ENCODE measurements at places on chromosomes 11 and 22. TPM values are rescaled to one million over a fixed set of nuclear protein-coding genes. Genes with fewer than 3 reads are reported as not detected.
A peak's percentile ranks its signal among the peaks of the same experiment; 100 is the strongest.

GGTLC3 gene
- total RNA-seq, result not detected

CDKN1C gene
- total RNA-seq, result 156 TPM

OR2AG2 gene
- not detected for total RNA-seq

FXYD2 gene
- total RNA-seq, result 5.8 TPM

C22orf15 gene
- total RNA-seq, result not detected

GSTT2B gene
- not detected for total RNA-seq

OR52H1 gene
- total RNA-seq, result not detected

HORMAD2 gene
- total RNA-seq, result not detected

SHANK3 gene
- total RNA-seq, result 18.7 TPM

PRR33 gene
- total RNA-seq, result not detected

MTFP1 gene
- total RNA-seq, result 7.1 TPM

DNA sequence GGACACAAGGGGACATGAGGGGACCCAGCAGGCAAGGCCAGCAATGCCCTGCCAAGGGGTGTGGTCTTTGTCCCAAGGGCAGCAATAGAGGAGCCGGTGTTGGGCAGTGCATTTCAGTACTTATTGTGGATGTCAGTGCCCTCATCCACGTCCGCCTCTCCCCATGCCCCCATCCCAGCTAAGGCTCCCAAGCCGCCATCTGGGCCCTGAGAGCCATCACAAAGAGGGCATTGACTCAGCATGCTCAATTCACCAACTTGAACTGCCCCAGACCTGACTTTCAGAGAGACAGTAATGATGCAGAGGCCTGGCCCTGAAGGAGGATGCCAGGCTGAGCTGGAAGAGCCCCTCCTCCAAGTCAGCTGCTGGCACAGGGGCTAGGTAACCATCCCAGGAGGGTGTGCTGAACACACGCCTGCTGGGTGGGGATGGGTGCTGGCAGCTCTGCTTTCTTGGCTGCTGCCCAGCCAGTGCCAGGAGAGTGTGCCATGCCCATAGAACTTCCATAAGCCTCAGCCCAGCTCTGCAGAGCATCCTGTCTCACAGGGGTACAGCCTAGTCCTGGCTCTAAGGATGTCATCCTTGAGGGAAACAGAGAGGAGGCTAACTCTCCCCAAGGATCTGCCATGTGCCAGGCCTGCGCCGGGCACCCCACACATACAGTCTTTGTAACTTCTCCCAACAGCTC, 46.5 kb downstream of the PDE2A start:
- no peak overlapping the region for H3K4me3 ChIP-seq
- H3K36me3 ChIP-seq, result no peaks in the 10 kb centered on the region
- peak overlapping the region; percentile 83 for H3K27ac ChIP-seq
- no peaks in the 10 kb centered on the region for H3K27me3 ChIP-seq

DNA sequence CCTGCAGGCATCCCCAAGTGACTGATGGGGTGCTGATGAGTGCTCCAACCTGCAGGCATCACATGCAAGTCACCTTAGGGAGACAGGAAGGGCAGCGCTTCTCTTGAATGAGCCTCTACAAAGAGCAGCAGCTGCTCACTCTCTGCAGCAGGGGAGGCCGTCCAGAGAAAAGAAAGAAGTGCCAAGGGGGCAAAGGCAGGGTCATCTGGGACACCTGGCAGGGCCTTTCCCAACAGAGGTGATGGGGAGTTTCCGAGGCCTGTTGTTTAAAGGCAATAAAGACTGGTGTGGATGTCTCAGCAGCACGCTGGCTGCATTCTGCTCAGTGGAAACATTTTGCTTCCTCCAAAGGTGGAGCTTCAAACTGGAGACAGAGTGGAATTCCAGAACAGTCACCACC, 113.7 kb downstream of the ETS1 start:
- peak overlapping the region; percentile 52 for H3K27ac ChIP-seq
- DNase-seq, result no peak
- no peak overlapping the region for H3K4me3 ChIP-seq
- no peaks in the 10 kb centered on the region for H3K27me3 ChIP-seq

GRCh38 chr11:115784796-115785521, 280.7 kb upstream of the CADM1 start:
- H3K27ac ChIP-seq, result no peak overlapping the region
- H3K36me3 ChIP-seq, result no peaks in the 10 kb centered on the region
- no peaks in the 10 kb centered on the region for H3K4me1 ChIP-seq
- DNase-seq, result no peak

- no peaks in the 10 kb centered on the region for H3K36me3 ChIP-seq
- no peaks in the 10 kb centered on the region for H3K27me3 ChIP-seq
- H3K27ac ChIP-seq, result no peak overlapping the region
- peaks cover 15% of the 10 kb centered on the region for H3K4me1 ChIP-seq
Observed at GRCh38 chr11:86251345-86251744, 6.8 kb downstream of the EED start.

DNA sequence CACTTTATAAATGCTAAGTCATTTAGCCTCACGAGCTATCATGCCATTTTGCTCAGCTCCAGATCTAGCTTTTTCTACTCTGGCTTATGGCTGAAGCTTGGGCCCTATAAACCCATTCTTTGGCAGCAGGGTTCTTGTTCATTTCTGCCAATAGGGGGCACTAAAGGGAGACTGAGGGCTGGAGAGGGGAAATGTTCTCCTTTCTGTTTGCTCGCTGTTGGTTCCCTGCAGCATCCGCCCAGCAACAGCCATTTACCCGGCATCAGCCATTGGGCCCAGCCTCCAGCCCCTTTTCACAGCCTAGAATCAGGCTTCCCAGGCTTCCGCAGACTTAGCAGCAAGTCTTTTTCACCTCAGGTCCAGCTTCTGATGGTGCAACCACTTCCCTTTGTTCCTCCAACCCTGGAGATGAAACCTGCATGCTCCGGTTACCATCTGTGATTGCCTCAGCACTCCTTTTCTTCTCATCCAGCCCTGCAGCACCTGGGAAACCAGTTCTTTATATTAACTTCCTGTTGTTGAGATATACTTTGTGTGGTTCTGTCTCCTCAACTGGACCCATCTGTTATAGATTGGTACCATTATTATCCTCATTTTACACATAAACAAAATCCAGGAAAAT, 4.2 kb upstream of the ME3 start:
- H3K36me3 ChIP-seq, result no peaks in the 10 kb centered on the region
- H3K27me3 ChIP-seq, result no peaks in the 10 kb centered on the region
- H3K4me1 ChIP-seq, result peaks cover 22% of the 10 kb centered on the region
- no peak overlapping the region for H3K4me3 ChIP-seq
- H3K27ac ChIP-seq, result peak overlapping the region; percentile 14
- no peak for DNase-seq

- H3K36me3 ChIP-seq, result no peaks in the 10 kb centered on the region
- H3K27ac ChIP-seq, result no peak overlapping the region
- no peaks in the 10 kb centered on the region for H3K4me1 ChIP-seq
- DNase-seq, result no peak
- no peaks in the 10 kb centered on the region for H3K27me3 ChIP-seq
Observed at GRCh38 chr11:59427068-59427382, 812 bp upstream of the OR5A2 start.

GRCh38 chr11:64060861-64061444, 25.2 kb downstream of the FLRT1 start:
- no peak for DNase-seq
- no peak overlapping the region for H3K27ac ChIP-seq
- no peaks in the 10 kb centered on the region for H3K36me3 ChIP-seq
- peak overlapping the region; percentile 58 for H3K4me3 ChIP-seq

DNA sequence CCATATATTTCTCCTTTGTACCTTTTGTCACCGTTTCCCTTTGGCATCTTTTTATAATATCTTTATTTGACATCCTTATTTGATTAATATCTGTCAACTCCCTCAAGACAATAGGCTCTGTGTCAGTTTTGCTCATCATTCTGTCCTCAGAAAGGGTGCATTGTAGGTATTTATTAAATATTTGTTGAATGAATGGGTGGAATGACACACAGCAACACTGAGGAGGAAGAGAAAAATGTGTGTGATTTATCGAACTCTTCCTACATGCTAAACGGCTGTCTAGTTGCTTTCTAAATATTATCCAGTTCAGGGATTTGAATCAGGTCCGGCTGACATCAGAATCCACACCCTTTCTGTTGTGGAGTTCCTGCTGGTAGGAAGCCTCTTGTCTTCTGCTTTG, 98.2 kb downstream of the NAV2 start:
- H3K27ac ChIP-seq, result no peak overlapping the region
- H3K27me3 ChIP-seq, result no peaks in the 10 kb centered on the region
- H3K4me1 ChIP-seq, result peaks cover 46% of the 10 kb centered on the region

DNA sequence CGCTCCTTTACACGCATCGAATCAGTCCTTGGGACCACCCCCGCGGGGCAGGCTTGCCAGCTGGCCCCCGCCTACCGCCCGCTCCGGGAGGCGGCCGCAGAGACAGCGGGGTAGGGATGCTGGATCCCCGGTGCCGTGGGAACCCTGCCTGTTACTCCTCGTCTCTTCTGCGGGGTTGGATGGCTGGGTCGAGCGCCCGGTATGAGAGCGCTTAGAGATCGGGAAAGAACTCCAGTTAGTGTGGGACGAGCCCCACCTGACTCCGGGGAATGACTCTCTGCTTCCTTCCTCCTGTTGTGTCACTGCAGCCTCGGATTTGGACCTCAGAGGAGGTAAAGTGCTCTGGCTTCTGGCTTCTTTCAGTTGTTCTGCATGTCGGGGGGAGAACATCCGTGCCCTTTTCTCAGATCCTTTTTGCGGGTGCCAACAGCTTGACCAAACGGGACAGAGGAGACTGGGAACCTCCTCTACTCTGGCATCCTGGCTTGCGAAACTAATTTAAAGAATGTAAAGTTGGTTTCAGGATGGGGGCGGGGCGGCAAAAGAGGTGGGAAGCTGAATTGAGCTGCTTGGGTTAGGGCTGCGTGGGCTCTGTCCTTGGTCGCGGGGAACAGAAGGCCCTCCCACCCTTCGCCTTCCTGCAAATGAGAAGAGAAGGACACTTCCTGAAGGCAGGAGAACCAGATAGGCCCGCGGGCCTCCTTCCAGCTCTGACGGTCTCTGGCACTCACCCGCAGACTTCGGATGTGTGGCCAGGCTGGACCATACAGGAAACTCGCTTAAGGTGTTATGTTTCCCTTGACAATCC, 938 bp downstream of the LAYN start:
- H3K36me3 ChIP-seq, result peaks cover 3% of the 10 kb centered on the region
- H3K4me3 ChIP-seq, result peak overlapping the region; percentile 68
- H3K27me3 ChIP-seq, result no peaks in the 10 kb centered on the region
- DNase-seq, result no peak
- peaks cover 30% of the 10 kb centered on the region for H3K4me1 ChIP-seq
- H3K27ac ChIP-seq, result peak overlapping the region; percentile 79

DNA sequence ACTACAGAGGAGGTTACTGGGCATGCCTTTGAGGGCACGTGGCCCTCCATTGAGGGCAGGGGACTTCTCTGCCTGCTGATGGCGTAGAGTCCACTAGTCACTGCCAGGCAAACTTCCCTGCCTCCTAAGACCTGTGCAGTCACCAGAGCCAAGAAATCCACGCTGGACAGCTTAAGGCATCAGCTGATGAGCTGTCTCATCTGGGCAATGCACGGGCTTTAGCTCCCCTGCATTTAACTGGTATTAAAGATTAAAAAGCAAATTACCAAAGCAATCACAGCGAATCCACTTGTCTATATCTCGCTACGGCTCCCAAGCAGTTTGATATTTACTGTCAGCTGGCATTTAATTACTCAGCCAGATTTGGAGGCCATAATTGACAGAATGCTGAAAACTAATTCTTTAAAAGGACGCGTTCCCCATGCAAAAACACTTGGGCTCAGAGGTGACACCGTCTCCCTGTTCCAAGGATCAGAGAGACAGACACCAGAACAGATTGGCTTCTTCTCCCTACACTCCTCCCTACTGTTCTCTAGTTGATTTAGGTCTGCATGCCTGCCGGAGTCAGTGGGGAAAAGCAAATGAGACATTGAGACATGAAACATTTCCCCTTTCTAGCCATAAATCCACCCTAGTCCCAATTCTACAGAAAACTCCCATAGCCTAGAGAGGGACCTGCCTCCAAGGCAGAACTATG, 68.5 kb downstream of the SPATA19 start:
- DNase-seq, result peak; percentile 37
- H3K36me3 ChIP-seq, result no peaks in the 10 kb centered on the region
- no peaks in the 10 kb centered on the region for H3K4me1 ChIP-seq
- H3K27ac ChIP-seq, result no peak overlapping the region

GRCh38 chr22:45845076-45845487, 131.9 kb downstream of the WNT7B start:
- DNase-seq, result no peak
- H3K27me3 ChIP-seq, result no peaks in the 10 kb centered on the region
- no peak overlapping the region for H3K27ac ChIP-seq
- no peak overlapping the region for H3K4me3 ChIP-seq
- no peaks in the 10 kb centered on the region for H3K4me1 ChIP-seq
- no peaks in the 10 kb centered on the region for H3K36me3 ChIP-seq

DNA sequence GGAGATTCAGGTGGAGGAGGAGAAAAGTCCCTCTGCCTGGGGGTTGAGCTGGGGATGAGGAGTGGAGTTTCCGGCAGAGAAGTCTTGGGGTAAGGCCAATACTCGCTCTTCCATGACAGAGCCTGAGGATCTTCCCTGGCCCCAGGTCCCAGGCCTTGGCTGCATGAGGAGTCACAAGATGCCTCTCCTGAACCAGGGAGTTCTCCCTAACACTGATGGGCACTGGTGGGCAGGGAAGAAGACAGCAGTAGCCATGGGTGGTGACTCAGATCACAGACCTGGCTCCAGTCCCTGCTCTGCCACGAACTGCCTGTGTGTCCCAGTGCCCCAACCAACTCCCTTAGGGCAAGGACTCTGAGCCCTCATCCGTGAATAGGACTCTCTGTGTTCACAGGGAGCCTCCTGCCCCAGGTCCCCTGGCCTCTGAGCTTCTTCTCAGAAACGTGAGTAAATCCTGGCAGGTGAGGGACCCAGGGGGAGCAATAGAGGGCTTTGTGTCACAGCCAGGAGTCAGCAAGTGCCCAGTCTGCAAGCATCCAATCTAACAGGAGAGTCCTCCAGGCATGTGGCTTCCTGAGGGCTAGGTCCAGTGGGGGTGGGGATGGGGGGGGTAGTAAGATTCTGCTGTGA, 45.5 kb upstream of the FTH1 start:
- no peaks in the 10 kb centered on the region for H3K27me3 ChIP-seq
- no peak overlapping the region for H3K4me3 ChIP-seq
- H3K36me3 ChIP-seq, result no peaks in the 10 kb centered on the region

- peaks cover 32% of the 10 kb centered on the region for H3K4me1 ChIP-seq
- peak within 1 kb of the TSS; percentile 88 for H3K27ac ChIP-seq
- H3K36me3 ChIP-seq, result peaks cover 43% of the 10 kb centered on the region
- peak within 1 kb of the TSS; percentile 84 for H3K4me3 ChIP-seq
- DNase-seq, result no peak
Observed at GRCh38 chr11:798093-798713, at the start of gene SLC25A22. SLC25A22 (minus strand) TSS chr11:798281; CDS start chr11:795006, 3,275 bp downstream.

DNA sequence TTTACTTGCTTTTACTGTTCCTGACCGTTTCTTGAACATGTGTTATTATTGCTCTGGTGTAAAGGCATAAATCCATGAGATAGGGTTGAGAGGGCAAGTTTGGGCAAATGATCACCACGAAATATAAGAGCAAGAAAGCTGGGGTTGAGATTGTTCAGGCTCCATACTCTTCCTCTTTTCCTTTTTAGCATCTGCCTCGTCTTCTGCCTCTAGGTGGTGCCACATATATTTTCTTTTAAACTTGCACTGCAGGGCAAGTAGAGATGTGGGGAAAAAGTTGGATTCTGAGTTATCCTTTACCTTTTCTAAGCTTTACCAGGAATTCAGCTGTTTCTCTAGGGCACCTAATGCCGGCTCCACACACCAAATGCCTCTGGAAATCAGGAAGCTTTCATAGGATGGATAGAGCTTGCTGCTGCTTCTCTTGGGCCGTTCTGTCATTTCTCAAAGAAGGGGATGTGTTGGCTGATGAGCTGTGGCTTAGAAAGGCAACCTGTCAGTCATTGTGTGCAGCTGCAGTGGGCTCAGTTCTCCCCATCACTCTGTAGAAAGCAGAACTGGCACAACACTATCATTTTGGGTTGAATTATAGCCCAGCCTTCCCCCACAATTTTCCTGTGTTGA, 98.2 kb downstream of the LDLRAD3 start:
- H3K27ac ChIP-seq, result no peak overlapping the region
- no peaks in the 10 kb centered on the region for H3K27me3 ChIP-seq
- H3K4me1 ChIP-seq, result peaks cover 5% of the 10 kb centered on the region

All from esophagus muscularis mucosa (tissue), 4 donors.